ENCODE measurements at places on chromosomes 16 and 17. TPM values are rescaled to one million over a fixed set of nuclear protein-coding genes. Genes with fewer than 3 reads are reported as not detected.

The TSNAXIP1 gene
- 1.8 TPM for total RNA-seq

The HID1 gene
- 0.33 TPM for total RNA-seq

DNA sequence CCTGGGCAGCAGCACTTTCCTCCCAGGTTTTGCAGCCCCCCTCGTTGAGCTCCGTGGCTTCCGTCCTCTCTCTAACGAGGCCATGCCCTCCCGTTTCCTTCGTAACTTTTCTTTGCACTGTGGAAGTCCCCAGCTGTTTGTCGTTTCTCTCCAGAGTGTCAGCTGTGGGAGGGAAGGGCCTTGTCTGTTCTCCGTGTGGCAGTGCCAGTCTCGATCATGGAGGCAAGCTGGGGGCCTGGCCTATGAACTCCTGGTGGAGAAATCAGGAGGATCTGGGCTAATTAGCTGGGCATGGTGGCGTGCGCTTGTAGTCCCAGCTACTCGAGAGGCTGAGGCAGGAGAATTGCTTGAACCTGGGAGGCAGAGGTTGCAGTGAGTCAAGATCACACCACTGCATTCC, 28.3 kb downstream of the TBCD start:
- DNase-seq, result no peak

- DNase-seq, result peak; percentile 63
These were observed 6.8 kb downstream of the ZNF267 start for GRCh38 chr16:31880322-31880979.

GRCh38 chr16:67537270-67537635, 8.6 kb downstream of the RIPOR1 start:
- DNase-seq, result no peak

DNA sequence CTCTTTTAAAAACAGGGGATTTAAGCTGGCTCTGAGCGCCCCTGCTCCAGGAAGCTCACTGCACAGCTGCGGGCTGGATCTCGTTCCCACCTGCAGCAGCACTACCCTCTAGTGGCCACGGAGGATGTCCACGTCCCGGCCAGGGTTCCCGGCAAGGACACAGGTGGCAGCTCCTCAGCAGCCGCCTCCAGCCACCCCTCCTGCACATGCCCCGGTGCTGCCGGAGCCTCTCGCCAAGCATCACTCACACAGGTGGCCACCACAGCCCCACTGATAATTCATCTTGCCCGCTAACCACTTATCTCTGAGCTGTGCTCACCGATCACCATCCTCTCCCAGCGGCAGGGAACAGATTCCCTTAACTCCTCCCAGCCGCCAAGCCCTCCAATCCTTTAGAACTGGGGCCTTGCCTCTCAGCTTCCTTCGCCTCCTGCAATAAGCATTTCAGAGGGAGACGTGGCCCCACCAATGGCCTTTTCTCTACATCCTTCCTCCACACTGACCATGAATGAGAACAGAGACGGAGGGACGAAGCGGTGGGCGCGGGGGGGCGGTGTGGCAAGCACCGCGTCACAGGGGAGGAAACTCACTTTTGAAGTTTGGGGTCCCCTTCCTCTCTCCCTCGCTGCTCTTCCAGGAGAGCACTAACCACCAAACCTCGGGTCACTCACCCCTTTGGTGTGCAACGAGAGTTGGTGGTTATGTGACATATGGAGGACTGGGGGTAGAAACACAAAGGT, 222.1 kb downstream of the RBFOX3 start:
- DNase-seq, result peak; percentile 18

DNA sequence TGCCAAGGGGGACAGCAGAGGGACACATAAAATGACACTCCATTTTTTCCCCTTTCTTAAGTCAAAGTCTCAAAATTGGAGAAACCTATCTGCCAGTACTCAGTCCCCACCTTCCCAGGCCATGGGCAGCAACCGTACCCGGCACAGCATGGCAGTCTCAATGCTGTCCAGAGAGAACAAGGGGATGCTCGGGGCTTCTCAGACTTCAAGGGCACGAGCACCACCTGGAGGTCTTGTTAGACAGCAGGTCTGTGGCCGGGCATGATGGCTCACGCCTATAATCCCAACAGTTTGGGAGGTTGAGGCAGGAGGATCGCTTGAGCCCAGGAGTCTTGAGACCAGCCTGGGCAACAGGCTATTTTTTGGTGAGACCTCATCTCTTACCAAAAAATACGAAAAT, 3.2 kb downstream of the DNAH17 start:
- no peak for DNase-seq
